ENCODE measurements at places on chromosomes 3 and 15. TPM values are rescaled to one million over a fixed set of nuclear protein-coding genes. Genes with fewer than 3 reads are reported as not detected.

DNA sequence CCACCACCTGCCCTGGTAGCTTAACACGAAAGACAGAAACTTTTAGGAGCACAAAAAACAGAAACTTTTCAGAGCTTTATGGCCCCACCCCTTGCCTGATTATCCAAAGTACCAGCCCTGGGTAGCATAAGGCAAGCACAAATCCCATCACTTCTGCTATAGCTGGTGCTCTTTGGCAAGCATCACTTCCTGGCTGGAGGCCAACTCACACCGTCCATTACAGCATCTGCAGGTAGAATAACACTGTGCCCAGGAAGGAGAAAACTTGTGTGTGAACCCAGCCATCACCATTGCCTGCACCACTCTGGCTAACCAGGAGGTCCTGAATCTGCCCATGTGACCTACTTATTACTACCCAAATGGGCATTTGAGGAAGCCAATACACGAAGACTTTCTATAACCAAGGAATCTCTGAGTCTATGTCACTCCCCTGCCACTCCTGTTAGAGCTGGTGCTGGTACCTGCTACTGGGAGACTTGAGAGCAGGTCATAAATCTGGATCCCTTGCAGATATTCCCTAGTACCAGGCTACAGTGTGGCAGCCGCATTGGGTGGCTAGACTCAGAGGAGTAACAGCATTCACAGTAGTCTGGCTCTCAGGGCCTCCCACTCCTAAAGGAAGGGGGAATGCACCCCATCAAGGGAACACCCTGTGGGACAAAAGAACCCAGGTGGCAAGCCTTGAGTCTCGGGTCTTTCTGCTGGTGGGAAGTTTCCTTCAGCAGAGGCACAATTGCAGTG lies 73.3 kb upstream of the AKAP13 start:
- no peak for DNase-seq

DNA sequence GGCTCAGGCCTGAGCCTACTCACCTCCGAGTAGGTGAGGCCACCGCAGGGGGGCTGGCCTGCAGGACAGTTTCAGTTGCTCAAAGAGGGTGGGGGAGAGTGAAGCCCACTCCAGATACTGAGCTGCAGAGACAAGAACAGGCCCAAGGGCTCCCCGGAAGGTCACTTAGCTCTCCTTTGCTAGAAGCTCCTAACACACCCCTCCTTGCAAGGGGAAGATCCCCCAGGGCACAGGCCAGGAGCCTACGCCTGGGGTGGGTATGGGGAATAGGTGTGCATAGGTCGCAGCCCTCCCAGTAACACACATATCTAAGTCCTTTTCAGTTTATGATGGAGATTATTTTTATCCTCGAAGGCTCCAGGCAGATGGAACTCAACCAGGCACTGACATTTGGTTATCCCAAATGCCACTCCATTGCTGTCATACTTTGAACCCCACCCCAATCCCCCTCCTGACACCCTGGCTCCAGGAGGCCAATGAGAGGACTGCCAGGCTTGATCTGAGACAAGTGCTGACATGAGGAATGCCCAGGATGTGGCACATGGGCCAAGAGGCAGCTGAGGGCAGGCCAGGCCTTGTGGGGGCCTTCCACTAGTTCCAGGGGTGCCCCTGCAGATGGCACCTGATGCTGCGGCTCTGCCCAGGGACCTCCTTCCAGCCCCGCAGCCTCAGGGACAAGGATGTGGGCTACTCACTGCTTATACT lies 1.1 kb upstream of the MUSTN1 start:
- no peak for DNase-seq

- DNase-seq = peak; percentile 3
These were observed 230.7 kb upstream of the LYSMD4 start for GRCh38 chr15:99963976-99964375.

DNA sequence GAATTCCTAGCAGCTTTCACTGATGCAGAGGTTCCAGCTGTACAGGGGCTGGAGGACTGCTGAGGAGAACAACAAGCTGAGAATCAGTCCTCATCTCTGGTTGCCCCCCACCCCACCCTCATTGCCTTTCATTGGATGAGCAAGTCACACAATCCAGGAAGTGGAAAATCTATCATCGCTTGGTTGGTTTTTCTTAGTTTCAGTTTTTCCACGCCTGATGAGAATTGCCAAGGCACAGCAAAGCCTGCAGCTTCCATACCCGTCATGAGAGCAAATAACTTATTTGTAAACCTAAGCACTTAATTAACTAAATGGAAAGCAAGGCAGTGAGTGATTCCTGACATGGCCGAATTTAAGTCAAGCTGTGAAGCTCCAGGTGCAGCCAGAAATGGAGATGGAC lies 21.4 kb upstream of the LIPC start:
- DNase-seq = no peak

GRCh38 chr3:23653647-23654525 lies 151.9 kb upstream of the UBE2E1 start:
- DNase-seq = no peak

DNA sequence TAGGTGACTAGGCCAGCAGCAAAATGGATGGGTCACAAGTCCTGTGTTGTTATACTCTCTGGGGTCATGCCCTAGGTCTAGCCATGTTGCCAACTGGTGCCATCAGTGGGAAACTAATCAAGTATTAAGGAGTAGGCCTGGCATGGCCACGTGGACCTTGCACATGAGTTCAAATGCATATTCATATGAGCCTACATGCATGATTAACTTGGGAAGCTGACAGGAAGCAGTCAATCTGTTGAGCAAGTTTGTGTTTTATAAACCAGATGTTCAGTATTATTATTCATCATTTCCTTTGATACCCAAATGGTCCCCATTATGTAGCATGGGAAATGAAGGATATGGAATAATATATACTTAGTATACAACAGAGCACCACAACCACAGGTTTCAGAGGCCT lies 95.0 kb downstream of the LRTM1 start:
- no peak for DNase-seq

DNA sequence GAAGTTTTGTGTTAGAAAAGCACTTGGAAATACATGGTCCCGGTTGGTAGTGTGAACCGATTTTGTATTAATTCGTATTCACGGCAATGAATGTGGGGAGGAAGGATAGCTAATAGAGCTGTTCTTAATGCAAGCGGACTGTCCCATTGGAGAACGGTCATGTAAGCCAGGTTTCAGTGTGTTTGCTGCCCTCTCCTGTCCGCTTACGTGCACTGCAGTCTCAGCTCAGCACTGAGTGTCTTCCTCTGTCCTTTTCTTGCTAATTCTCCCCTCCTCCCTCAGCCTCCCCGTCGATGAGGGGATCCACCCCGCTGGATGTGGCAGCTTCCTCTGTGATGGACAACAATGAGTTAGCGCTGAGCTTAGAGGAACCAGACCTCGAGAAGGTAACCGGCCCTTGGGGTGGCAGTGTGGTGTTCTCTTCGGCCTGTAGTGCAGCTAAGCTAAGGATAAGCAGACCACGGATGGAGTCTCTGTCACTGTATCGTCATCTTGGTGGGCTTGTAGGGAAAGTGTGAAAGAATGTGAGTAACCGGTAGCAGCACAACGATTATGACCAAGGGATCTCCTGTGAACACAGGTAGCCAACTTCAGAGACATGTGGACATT lies 267.5 kb upstream of the CHRM5 start:
- DNase-seq = no peak

DNA sequence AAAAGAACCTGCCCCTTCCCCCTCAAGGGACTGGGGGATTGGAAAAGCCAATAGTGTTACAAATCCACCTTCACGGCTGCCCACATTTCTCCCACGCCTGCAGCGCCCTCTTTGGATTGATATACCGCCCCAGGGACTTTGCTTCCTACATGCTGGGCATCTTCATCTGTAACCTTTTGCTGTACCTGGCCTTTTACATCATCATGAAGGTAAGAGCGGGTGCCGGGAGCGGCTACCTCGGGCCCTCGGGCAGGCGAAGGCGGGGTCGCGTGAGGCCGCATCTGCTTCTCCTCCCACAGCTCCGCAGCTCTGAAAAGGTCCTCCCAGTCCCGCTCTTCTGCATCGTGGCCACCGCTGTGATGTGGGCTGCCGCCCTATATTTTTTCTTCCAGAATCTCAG lies 73.1 kb downstream of the USF3 start:
- peak; percentile 55 for DNase-seq

- DNase-seq = no peak
These were observed 25.0 kb upstream of the MGLL start for GRCh38 chr3:127847236-127847720.

- no peak for DNase-seq
These were observed 57.5 kb downstream of the TPRG1 start for GRCh38 chr3:189229196-189229828.

DNA sequence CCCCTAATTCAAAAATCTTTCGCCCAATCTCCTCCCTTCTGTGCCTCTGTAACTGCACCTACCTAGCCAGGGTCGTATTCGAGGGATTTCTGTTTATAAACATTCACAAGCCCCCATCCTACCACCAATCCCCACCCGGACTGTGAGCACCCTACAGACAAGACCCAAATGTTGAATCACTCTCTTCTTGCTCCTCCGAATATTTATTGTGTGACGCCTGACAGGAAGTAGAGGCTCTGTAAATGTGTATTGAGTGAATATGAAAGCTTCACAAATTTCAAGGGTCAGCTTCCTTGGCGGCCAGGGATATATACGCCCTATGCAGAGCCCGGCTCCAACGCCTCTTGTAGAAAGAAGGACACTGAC lies 1.6 kb downstream of the BDH1 start:
- no peak for DNase-seq

- no peak for DNase-seq
These were observed 139.0 kb upstream of the CGNL1 start for GRCh38 chr15:57237301-57237642.

- no peak for DNase-seq
These were observed 26.5 kb downstream of the EFHB start for GRCh38 chr3:19907523-19907922.

DNA sequence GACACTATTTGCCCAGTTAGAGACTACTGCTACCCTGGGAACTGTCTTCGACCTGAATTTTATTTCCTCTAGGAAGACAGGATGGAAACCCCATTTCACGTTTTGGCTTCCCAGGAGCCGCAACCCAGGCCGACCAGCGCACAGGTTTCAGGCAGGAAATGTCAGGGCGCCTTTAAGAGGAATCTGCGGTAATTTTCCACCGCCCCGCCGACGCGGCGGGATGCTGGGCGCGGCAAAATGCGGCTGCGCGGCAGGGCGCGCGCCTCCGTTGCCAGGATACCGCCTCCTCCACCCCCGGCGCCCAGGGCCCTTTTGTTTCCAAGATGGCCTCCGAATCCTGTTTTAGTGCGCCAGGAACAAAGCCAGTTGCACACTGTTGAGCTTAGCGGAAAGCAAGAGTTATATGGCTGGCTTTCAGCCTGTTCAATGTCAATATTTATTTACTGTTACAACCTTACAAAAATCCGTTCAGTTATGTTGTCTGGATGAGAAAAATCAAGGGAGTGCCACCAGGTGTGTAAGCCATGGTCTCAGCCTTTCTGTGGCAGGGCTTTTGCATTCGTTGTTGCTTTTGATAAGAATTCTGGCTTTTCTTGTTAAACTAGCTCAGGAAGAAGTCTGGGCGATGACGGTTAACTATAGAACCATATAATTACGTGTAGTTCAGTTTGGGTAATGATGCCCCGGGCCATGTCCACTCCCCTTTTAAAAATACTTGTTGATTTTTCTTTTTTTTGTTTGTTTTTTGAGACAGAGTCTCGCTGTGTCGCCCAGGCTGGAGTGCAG lies 79.7 kb upstream of the CHD2 start:
- peak; percentile 92 for DNase-seq

GRCh38 chr3:194869482-194870169 lies 183.9 kb downstream of the FAM43A start:
- DNase-seq = no peak

GRCh38 chr3:2423143-2423542 lies 324.5 kb downstream of the CNTN4 start:
- DNase-seq = no peak

DNA sequence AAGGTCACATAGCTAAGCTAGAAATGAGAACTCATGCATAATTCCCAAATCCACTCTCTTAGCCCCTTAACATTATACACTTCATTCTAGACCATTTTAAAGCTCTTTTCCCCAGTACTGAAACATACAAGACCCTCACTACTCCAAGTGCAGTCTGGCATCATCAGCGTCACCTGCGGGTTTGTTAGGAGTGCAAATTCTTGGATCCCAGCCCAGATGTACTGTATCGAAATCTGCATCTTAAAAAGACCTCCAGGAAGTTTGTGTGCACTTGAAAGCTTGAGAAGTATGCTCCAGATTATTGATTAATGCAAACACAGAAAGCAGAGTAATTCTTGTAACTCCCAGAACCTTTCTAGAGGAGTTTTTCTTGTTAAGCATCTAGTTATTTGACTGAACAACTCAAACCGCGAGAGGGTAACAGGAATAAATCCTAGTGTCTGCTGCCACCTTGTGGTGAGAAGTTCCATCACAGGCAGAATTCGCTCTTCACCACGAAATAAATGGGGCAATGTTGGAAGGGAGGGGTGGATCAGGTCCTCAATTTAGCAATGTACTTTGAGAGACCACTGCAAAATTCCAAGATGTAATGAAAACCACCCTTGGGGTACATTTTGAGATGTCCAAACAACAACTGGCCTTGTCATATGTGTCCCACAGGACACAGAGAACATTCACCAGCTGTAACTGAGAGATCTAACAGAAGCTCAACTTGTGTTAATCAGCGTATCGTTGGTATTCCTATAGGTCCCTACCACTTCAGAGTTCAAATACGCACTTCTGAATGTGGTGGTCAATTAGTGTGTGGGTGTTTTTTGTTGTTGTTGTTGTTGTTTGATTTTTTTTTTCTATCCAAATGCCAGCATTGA lies 583 bp upstream of the C3orf49 start:
- peak; percentile 58 for DNase-seq

DNA sequence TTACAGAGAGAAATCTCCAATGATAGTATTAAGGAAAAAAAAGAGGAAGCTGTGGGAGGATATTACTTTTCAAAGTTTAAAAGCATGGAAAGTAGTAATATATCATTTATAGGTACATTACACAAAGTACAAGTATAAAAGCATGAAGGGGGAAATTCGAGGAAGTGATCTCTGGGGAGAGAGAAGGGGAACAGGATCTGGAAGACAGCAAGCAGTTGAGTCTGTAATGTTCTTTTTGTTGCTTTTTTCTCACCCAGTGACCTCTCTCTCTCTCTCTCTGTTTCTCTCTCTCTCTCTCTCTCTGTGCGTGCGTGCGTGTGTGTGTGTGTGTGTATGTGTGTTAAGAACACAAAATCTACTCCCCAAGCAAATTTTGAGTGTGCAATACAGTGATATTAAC lies 10.2 kb downstream of the C3orf20 start:
- DNase-seq = no peak

Gene GABRB3
- 1.5 TPM for total RNA-seq

Gene TM4SF4
- total RNA-seq = 1.8 TPM

Gene MAPK6
- total RNA-seq = 26.3 TPM

Gene JAGN1
- 24.2 TPM for total RNA-seq

Gene RPP25
- total RNA-seq = 28.4 TPM

Gene MUC4
- 11.3 TPM for total RNA-seq

Gene ZPLD1
- not detected for total RNA-seq

Gene CACNA2D3
- 2.9 TPM for total RNA-seq

Gene RABL3
- total RNA-seq = 18.1 TPM
